ENCODE measurements at places on chromosomes 4 and X.

DNA sequence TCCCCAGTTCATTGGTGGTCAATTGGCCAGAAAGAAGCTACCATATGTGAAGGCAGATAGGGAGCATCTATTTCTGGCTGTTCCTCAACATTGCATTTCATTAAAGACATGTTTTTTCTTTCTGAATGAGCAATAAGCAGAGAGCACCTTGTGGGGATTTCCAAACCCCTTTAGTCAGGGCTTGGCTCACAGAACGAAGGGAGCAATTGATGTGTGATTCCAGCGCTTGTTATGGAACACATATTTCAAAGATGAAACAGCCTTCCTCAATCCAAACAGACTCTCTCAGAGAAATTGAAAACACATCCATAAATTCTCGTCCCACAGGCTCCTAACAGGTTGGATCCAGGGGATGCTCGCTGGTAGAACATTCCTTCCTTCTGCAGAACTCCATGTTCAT, 84.1 kb downstream of the CLCN4 start:
- no peak for DNase-seq

DNA sequence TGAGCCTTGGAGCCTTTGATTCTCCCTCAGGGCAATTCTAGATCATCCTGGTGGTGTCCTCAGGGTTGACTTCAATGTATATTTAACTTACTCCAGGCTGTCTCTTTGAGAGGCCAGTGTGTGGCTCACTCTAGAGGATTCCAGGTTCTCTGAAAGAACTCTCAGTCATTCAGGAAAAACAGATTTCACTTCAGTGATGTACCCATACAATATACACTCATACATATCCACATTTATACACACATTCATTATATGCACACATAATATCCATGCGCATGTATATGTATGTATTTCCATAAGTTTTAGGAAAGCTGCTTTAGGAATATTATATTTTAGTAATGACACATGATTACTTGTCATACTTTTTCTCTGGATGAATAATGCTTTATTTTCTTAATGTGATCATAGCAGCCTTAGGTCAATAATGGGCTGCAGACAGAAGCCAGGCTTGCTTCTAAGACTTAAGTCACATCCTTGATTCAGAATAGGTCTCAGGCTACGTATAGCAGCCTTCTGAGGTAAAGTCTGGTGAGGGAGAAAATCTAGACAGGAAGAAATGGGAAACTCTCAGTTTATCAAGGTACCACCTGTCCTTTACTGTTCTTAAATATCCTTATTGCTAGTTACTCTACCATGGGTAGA, 397.0 kb downstream of the GPAT3 start:
- no peak for DNase-seq

DNA sequence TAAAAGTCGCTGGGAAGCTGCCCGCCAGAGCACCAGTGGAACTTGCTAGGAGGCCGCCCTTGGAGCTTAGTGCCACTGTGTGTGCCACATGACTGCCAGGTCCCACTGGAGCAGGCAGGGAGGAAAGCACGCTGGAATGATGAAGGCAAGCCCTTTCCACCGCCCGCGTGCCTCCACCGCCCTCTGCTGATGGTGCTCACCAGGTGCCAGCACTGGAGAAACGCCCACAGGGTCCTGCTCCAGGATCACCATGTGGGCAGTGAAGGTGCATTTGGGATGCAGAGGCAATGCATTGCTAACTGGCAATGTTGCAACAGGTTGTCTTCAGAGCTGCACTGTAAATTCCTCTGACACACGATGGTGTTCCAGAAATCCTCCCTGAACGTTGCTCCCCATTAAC, 76.3 kb downstream of the SHROOM2 start:
- DNase-seq = no peak

- no peak for DNase-seq
Measured at GRCh38 chr4:26192899-26193869, 127.6 kb upstream of the RBPJ start.

GRCh38 chr4:86506591-86506990, 87.5 kb upstream of the PTPN13 start:
- DNase-seq = no peak

DNA sequence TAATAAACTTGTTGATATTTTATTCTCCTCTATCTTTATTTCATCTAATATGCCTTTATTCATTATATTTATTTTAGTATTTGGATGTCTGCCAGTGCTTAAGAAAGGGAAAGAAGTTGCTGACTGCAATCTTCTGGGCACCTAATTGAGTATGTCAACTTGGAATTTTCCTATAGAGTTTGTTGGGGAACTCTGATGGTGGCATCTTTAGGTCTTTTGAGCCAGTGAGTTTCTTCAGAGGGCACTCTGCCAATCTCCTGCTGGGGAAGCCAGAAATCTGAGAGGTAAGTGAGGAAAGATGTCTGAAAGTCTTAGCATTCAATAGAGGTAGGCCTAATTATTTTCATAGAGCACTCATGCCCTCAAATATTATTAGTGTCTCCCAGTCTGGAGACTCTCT, 475.0 kb downstream of the GABRG1 start:
- no peak for DNase-seq

GRCh38 chr4:158849681-158850080, 80.9 kb downstream of the FNIP2 start:
- DNase-seq = no peak

- DNase-seq = peak; percentile 59
Measured at GRCh38 chrX:3548765-3549391, 164.6 kb downstream of the PRKX start.
